ENCODE measurements at places on chromosomes 11 and 22. TPM values are rescaled to one million over a fixed set of nuclear protein-coding genes. Genes with fewer than 3 reads are reported as not detected.

Gene KCNJ5
- total RNA-seq: 0.14 TPM

Gene P2RX6
- total RNA-seq: under 0.01 TPM

DNA sequence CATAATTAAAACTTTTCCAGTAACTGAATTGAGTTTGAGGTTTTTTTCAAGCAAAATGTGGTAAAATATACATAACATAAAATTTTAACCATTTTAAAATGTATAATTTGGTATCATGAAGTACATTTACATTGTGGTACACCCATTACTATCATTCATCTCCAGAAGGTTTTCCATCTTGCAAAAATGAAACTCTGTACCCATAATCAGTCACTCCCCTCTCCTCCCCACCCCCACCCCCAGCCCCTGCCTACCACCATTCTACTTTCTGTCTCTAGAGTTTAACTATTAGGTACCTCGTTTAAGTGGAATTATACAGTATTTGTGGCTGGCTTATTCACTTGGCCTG is 63.7 kb downstream of the MICAL2 start:
- no peak for DNase-seq

- no peak for DNase-seq
Observed at GRCh38 chr11:13313005-13313819, 35.6 kb downstream of the BMAL1 start.

Gene KCTD21
- 11.7 TPM for total RNA-seq

DNA sequence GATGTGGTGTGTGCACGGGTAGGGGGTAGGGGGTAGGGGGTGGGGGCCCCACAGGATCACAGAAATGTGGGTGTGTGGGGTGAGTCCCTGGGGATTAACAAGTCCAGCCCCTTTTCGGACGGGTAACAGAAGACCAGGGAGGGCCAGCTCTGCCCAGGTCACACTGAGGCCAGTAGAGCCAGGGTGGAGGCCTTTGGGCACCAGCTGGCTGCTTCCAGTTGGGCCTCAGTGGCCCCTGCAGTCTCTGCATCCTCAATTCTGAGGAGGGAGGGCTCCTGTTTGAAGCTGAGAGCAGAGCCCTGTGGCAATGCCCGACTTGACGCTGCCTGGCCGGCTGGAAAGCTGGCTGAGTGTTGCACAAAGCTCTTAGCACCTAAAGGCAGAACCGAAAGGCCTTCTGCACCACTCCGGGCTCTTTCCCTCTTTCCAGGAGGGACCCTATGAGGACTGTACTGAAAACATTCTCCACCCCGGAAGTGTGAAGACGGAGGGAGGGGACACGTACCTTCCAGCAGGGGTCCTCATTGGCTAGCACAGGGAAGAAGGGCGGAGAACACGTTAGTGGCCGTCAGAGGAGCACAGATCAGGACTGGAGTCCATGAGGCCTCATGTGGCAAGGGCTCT is 120.4 kb downstream of the PHF21B start:
- no peak for DNase-seq

GRCh38 chr22:44107340-44107739 is 73.4 kb upstream of the PARVG start:
- no peak for DNase-seq

- DNase-seq: peak; percentile 22
Observed at GRCh38 chr22:28442711-28443525, 236.7 kb downstream of the TTC28 start.

Gene SHISAL1
- not detected for total RNA-seq

Gene APOL4
- total RNA-seq: 2.4 TPM

GRCh38 chr11:91513734-91514133 is 710.9 kb upstream of the FAT3 start:
- no peak for DNase-seq

DNA sequence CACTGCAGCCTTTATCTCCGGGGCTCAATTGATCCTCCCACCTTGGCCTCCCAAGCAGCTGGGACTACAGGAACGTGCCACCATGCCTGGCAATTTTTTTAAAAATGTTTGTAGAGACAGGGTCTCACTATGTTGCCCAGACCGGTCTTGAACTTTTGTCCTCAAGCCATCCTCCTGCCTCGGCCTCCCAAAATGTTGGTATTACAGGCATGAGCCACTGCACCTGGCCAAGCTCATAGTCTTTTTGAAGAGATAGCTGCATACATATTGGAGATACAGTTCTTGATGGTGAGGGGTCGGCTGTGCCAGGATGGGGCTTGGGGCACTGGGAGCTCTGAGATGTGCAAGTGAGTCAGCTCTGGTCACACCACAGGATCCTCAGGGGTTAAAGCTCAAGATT is 53.2 kb downstream of the CHRDL2 start:
- DNase-seq: no peak

Gene MUC15
- total RNA-seq: not detected

Data from dermis blood vessel endothelial cell (primary cell).